Stimulated activated CD8-positive, alpha-beta memory T cell treated with anti-CD3 and anti-CD28 coated beads, Interleukin-12 subunit alpha, Interleukin-12 subunit beta, amount 100 ng/mL, for 1 hour (primary cell): ENCODE measurements at places on chromosomes 6 and 20.

- DNase-seq, result no peak
These were observed 78.5 kb downstream of the SSR1 start for GRCh38 chr6:7234547-7234946.

GRCh38 chr6:30646450-30647241 is at the start of gene C6orf136:
Gene C6orf136 (plus strand): TSS chr6:30647133. CDS start chr6:30647232, 99 bp downstream.
- DNase-seq, result peak; percentile 92

DNA sequence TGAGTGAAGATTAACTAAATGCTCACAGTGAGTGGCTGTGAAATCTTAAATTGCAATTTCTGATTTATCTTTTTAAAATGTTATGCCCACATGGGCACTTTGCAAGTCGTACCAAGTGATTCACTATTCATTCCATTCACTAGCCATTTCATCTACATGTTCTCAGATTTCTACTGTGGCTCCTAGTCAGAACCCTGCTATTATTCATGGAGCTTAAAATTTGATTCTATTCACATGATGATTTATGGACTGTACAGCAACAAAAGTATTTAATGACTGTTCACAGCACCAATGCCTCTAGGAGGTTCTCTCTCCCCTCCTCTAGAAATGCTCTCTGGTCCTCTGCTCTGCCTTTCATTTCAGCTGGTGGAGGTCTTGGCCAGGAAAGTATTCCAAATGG is 133.5 kb upstream of the MAP3K7 start:
- DNase-seq, result no peak

DNA sequence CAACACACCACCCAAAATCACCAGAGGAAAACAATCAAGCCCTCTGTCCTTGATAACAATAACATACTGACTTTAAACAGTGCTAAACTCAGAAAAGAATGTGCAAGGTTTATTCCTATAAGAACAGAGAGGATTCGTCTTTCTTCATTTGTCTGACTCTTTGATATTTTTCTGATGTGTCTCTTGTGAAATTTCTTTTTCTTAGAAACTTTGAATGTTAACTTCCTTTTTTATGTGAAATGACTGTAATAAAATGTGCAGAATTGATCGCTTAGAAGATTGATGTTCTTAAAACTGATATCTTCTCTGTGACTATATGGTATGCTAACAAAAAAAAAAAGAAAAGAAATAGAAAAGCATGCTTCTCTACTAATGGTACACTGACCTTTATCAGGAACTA is 947.4 kb upstream of the CITED2 start:
- no peak for DNase-seq

GRCh38 chr6:139659196-139659595 is 284.7 kb upstream of the CITED2 start:
- DNase-seq, result no peak

DNA sequence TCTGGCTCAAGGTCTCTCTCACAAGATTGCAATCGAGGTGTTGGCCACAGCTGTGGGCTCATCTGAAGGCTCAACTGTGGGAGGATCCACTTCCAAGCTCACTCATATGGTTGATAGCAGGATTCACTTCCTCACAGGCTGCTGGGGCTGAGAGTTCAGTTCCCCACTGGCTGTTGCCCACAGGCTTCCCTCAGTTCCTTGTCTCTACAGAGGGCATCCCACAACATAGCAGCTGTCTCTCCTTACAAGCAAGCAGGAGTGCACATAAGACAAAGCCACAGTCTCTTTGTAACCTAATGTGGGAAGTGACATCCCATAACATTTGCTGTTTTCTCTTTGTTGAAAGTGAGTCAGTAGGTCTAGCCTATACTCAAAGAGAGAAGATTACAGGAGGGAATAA is 14.0 kb downstream of the SPATS1 start:
- DNase-seq, result no peak

- DNase-seq, result no peak
These were observed 48.4 kb upstream of the PHACTR2 start for GRCh38 chr6:143629104-143630080.

DNA sequence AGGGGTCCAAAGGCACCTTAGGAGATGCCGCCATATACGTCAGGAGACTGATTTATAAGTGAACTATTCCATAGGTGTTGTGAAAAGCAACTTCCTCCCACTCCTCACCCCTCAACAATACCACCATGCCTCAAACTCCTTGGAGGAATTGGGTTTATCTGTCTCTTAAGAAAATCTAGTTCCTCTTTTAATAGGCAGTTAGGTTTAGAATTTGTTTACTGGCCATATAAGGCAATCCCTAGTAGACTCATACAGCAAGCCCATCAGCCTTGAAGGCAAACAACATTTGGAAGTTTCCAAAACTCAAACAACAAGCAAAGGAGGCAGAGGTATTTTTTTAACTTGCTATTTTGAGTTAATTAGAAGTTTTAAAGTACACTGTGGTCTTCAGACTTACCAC is 66.1 kb downstream of the PRND start:
- DNase-seq, result no peak

- no peak for DNase-seq
These were observed 5.7 kb upstream of the L3MBTL3 start for GRCh38 chr6:130012728-130013127.

DNA sequence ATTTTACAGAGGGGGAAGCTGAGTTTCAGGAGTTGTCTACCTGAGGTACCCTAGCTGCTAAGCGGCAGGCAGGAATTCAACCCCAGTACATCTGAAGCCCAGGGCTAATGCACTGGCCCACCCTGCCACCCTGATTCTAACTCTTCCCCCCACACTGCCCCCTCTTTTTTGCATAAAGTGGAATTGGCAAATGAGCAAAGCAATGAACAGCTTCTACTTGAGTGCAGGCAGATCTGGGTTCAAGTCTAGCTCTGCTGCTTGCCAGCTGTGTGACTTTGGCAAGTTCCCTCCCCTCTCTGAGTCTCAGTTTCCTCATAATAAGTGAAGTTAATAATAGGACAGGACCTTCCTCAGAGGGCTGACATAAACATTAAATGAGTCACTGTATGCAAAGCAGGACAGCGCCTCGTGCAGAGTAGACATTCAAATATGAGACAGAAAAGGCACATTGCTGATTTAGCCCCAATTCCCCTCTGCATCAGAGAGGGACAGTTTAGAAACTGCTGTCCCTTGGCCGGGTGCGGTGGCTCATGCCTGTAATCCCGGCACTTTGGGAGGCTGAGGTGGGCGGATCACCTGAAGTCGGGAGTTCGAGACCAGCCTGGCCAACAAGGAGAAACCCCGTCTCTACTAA is 4.7 kb downstream of the ADA start:
- no peak for DNase-seq

GRCh38 chr6:167907837-167908681 is 81.3 kb downstream of the AFDN start:
- DNase-seq, result no peak

DNA sequence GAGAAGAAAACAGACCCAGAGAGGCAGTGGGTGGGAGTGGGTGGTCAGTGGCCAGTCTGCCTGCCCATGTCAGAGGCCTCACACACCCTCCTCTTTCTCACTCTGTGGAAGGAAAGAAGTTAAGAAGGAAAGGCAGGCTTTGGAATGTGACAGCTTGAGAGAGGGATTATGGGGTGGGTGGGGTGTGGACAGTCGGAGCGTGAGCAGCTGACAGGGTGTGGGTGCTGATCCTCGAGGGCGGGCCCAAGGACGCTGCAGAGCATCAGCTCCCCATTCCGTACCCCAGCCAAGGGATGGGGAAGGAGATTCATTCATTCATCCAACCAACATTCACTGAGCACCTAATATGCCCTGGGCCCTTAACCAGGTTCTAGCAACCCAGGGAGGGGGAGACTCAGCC is 4.8 kb downstream of the TGM6 start:
- no peak for DNase-seq

DNA sequence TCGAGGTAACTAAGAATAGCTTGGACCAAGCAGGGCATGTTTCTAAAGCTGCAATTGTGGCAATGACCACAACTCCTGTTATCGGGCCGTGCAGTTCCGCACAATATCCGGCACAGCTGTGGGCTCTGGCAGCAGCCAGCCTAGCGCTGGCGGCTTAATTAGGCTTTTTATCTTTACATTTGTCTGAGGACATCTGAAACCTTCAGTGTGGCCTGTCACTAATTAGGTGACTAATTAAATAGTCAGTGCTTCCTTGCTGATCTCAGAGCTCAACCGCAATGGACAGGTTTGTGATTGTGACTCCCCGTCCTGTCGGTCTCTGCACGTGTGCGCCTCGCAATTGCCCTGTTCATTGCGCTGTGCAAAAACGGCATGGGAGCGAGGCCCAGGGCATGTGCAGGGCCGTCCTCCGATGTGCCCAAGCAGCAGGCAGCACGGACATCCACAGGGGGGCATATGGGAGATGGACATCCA is 134.8 kb upstream of the INSM1 start:
- DNase-seq, result no peak

DNA sequence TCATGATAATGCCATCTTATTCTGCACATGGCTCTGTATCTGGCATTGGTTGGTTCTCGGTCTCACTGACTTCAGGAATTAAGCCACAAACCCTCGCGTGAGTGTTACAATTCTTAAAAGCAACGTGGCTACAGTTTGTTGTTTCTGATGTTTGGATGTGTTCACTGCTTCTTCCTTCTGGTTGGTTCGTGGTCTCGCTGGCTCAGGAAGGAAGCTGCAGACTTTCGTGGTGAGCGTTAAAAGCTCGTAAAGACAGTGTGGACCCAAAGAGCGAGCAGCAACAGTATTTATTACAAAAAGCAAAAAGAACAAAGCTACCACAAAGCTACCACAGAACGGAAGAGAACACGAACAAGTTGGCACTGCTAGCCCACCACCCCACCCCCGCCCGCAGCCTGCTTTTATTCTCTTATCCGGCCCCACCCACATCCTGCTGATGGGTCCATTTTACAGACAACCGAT is 51.1 kb downstream of the MYLIP start:
- peak; percentile 16 for DNase-seq

- no peak for DNase-seq
These were observed 34.9 kb downstream of the ERMARD start for GRCh38 chr6:169786349-169786748.

GRCh38 chr6:168703990-168704389 is 263.0 kb downstream of the SMOC2 start:
- no peak for DNase-seq

- no peak for DNase-seq
These were observed 13.9 kb downstream of the KHDRBS2 start for GRCh38 chr6:62272114-62272513.

DNA sequence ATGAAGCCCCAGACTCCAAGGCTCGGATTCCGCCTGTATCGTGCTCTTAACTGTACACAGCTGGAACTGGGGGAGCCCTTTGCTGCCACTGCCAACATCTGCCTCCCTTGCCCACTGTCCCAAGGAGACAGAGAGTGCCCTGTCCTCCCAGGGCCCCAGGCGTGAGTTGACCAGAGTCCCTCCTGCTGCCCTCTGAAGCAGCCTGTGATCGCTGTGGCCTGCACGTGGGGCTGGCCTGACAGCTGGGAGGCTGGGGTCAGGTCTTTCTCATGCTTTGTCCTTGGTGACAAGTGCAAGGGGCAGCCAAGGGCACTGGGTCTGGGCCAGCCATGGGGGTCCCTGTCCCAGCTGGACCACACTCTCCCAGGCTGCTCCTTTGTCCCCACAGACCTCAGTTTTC is 44.3 kb downstream of the KIAA1755 start:
- no peak for DNase-seq

DNA sequence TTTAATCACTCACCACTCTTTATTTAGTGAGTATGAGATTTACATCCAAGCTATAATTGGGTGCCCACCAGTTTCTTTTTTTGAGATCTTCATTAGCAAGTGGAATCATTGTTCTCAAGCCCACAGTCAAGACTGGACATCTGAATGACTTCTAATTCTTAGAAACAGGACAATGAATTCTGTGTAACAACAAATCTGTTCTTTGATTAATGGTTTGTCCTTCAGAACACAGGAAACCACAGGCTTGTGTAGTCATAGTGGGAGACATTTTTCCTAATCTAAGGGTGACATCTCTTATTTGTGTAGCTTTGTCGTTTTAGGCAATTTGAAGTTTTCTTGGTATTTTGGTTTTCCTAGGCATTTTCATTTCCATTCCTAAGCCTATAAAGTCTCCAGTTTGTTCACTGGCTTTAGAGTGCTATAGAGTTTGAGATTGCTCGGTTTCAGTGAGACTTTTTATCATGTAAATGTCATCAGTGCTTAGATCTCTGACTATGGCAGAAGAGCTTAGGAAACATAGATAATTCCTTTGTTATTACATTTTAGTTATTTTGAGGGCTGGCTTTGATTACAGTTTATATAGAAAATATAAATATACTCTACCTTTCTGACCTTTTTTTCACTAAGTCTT is 903.9 kb upstream of the MAP3K7 start:
- DNase-seq, result no peak

- no peak for DNase-seq
These were observed 557.2 kb upstream of the JAG1 start for GRCh38 chr20:11230999-11231398.

DNA sequence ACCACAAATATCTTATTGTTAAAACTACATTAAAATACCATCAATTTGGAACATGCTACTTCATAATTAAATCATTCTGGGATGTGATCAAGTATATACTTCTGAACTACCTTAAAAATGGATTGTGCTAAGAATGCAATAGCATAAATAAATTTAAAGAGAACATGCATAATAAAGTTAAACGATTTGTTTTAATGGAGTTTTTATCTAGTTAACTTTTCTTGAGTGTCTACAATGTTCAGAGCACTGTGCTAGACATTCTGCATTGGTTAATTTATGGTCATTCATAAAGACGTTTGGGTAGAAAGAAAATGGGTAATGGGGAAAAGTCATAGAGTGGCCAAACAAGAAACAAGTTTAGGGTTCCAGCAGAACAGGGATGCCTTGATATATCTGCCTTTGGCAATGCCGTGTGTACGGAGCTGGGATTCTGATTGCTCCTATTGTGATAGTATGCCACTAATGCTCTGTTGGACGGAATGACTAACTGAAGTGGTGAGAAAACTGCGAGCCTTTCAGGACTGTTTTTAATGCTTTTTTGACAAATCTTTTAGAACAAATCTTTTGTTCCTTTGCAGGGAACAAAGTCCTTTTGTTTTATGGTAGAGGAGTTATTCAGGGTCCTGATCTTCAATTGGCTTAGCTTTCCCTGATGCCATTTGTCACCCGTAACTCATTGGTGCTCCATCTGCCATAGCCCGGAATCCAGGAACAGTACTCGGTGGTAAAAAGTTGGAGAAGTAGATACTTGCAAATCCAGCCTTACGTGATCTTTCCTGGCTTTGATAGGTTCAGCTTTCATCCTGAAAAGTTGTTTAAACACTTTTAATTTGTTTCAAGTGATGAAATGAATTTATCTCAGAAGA is 162.6 kb downstream of the BCKDHB start:
- no peak for DNase-seq

DNA sequence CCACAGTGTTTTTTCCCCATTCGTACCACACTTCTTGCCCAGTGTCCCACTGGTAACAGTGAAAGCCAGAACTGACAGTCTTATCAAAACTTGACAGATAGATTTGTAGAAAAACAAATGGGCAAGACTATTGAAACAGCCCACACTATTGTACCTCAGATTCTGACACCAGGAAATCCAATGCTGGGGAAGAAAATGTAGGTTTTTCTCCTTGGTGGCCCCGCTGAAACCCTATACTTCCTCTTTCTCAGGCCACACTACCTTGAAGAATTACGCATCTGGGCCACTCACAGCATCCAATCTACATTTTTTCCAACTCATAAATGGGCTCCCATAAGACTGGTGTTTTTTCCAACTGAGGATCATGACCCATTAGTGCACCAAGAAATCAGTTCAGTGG is 90.9 kb upstream of the HDDC2 start:
- DNase-seq, result no peak

- DNase-seq, result no peak
These were observed 305.5 kb downstream of the QKI start for GRCh38 chr6:163720005-163720404.

GRCh38 chr6:320351-321157 is 28.3 kb downstream of the DUSP22 start:
- no peak for DNase-seq
